Fibroblast of skin of right quadriceps (primary cell): ENCODE measurements at places on chromosomes 2 and 18.

DNA sequence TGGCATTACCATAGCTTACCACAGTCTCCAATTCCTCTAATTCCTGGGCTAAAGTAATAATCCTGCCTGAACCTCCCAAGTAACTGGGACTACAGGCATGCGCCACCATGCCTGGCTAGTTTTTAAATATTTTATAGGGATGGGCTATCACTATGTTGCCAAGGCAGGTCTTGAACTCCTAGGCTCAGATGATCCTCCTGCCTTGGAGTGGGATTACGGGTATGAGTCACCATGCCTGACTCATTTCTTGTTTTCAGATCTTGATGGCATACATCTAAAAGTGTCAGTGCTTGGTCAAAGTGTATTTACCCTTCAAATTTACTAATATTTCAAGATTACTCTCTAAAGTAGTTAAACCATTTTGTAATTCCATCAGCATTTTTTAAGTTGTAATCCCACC lies 9.4 kb upstream of the SOCS6 start:
- DNase-seq, result no peak

- no peak for DNase-seq
These were observed 170.9 kb downstream of the PRPF40A start for GRCh38 chr2:152546230-152546837.

GRCh38 chr2:230447455-230448451 lies 31.8 kb downstream of the SP100 start:
- DNase-seq, result no peak

- DNase-seq, result no peak
These were observed 168.0 kb upstream of the ALKAL2 start for GRCh38 chr2:455913-456312.

- DNase-seq, result no peak
These were observed 1455.5 kb upstream of the ZEB2 start for GRCh38 chr2:145975406-145975805.

DNA sequence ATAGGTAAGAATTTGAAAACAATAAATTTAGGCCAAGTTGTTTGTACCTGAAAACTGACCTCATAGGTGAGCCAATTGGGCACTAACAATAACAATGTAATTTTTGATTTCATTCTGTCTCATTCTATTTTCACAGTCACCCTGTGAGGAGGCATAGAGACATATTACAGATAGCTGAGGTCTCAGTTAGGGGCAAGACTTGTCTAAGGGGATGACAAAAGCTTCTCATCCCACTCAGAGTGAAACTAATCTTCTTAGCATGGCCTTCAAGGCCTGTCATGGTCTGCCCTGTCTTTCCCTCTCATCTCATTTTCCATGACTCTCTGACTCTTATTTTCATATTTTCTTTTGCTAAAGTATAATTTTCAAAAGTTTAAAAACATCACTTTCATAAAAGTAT lies 562.0 kb upstream of the TNP1 start:
- no peak for DNase-seq

GRCh38 chr2:106953236-106953635 lies 67.3 kb upstream of the ST6GAL2 start:
- DNase-seq, result peak; percentile 76

GRCh38 chr18:48139431-48140347 lies 209.2 kb upstream of the SMAD2 start:
- DNase-seq, result no peak

DNA sequence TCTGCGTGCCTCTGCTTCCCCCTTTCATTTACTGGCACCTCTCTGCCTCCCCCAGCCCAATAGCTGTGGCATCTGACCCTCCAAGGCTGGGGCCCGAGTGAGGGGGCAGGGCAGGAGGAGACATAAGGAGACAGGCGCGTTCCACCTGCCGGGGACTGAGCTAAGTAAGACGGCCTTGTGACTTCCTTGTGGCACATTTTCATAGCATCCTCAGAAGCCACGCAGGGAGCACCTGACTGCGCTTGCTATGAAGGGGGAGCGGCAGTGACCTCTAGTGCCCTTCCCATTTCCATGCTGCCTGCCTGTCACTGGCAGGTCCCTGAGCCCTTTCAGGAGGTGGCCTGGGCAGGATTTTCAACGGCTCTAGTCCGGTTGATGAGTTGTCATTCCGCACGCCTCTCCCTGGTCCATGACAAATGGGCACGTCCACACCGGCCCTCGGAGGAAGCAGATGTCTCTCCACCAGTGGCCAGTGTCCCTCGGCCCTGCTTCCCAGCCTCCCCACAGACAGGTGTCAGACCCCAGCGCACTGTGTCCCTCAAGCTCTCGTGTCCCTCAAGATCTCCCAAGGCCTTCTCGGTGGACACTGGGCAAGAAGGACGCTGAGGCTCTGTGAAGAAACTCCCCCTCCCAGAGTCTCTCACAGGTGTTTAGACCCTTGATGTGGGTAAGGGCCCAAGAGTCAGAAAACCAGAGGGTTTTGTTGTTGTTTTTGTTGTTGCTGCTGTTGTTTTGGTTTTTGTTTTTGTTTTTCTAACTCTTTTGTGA lies 42.7 kb downstream of the CYP26B1 start:
- DNase-seq, result no peak

- peak; percentile 32 for DNase-seq
These were observed 17.6 kb downstream of the PMAIP1 start for GRCh38 chr18:59917422-59917821.

- DNase-seq, result no peak
These were observed 78.2 kb upstream of the MGAT4A start for GRCh38 chr2:98809116-98809515.

DNA sequence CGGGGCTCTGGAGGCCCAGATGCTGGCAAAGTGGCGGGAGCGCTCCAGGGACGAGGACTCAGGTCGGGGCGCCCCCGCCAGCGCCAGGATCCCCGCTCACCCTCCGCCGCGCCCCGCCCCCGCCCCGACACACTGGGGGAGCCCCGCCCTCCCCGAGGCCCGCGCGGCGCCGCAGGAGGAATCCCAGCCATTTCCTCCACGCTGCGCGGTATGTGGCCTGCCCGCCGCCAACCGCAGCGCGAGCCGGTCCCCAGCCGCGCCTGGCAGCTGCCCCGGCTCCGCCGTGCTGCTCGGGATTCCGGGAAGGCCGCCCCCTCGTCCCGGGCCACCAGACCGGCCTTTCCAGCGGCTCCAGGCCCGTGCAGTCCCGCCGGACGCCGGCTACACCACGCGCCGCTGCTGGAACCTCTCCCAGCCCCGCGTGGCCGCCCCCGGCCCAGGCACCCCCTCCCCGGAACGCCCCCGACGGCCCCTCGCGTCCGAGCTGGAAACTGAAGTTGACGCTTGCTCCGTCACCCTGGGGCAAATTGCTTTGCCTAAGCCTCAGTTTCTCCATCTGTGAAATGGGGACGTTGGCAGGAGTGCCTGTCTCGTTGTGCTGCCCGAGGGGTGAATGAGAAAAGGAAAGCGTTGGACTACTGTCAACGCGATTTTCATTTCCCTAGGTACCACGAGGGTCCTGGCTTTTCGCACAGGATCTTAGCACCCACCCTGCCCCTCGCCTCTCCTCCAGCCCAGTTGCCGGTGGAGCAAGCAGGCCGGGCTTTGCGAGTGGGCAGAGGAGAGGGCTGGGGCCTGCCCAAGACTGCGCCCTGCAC lies 53.6 kb downstream of the PKDCC start:
- peak; percentile 87 for DNase-seq

- no peak for DNase-seq
These were observed 202.8 kb upstream of the RND3 start for GRCh38 chr2:150690261-150690660.

DNA sequence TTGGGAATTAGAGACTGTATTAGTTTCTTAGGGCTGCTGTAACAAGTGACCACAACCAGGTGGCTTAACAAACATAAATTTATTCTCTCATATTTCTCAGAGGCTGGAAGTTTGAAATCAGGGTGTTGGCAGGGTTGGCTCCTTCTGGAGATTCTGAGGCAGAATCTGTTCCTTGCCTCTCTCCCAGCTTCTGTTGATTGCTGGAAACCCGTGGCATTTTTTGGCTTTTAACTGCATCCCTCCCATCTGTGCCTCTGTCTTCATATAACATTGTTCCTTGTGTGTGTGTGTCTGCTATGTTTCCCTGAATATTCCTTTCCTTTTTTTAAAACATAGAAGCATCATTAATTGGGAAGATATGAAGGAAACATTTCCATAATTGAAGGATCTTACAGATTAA lies 448.1 kb upstream of the DCC start:
- no peak for DNase-seq

DNA sequence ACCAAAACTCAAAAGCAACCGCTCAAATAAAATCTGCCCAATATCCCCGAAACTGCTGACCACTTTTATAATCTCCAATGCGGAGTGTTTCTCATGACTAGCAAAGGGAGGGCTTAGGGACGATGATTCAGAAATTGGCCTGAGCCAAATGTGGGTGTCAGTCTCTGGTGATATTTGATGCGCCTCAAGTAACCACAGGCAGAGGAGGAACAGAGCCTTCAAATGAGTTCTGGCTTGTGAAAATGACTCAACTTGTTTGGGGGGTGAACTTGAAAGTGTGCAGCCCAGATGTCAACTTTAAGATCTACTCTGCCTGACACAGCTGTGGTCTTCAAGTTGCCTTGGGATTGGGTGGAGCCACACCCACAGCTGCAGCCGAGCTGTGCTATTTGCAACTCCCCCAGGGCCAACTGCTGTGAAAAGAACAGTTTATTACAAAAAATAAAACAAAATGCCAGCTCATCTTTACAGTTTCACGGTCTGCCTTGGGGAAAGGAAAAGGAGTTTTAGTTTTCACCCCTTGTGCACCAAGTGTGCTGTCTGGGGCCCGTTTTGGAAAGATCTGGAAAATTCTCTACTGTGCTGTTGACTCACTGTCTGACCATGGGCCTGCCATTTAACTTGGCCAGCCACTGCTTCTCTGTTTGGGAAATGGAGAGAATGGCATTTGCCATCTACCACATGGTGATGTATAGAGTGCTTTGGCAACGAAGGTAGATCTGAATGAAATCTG lies 222.1 kb downstream of the MTX2 start:
- DNase-seq, result peak; percentile 100

GRCh38 chr2:54639609-54640008 lies 83.9 kb upstream of the EML6 start:
- DNase-seq, result peak; percentile 39

- DNase-seq, result no peak
These were observed 133.4 kb downstream of the NRP2 start for GRCh38 chr2:205815673-205816072.

GRCh38 chr2:217357886-217358620 lies 498.2 kb upstream of the TNP1 start:
- no peak for DNase-seq

GRCh38 chr2:101972621-101973434 lies 18.9 kb upstream of the IL1R2 start:
- peak; percentile 80 for DNase-seq

GRCh38 chr2:226002438-226002837 lies 602.9 kb downstream of the NYAP2 start:
- DNase-seq, result peak; percentile 81

DNA sequence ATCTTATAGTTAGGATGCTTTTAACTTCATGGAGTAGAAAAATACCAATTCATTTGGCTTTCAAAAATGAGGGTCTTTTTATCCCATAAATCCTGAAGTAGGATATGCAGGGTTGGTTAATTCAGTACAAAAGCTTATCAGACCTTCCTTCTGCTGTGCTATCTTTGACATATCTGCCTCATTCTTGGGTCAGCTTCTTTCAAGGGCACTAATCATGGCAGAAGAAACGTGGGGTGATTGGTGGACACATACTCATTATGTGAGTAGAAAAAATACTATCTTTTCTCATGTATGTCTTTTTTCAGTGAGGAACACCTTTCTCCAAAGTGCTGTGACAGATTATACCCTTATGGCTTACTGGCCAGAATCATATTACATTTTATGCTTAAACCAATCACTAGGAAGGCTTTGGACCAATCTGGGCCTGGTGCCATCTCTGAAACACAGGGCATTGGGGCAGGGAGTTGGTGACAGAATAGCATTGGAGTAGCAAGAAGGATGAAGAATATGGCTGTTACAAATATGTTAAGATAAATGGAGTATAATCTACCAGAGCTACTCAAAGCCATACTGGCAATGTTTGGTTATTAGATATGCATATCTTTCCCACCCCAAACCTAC lies 10.1 kb downstream of the UGP2 start:
- no peak for DNase-seq

DNA sequence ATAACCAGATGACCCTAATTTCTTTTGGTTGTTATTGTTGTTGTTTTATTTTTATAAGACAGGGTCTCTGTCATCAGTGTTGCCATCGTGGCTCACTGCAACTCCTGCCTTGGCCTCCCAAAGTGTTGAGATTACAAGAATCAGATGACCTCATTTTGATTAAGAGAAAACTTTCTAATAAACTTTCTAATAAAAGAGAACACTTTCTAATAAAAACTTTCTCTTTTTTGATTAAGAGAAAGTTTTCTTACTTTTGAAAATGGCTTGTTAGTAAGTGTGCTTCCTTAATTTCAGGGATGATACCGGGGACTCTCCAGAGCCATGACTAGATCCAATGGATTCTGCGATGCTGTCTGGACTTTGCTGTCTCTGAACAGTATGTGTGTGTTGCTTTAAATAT lies 7.7 kb downstream of the CENPA start:
- DNase-seq, result no peak

DNA sequence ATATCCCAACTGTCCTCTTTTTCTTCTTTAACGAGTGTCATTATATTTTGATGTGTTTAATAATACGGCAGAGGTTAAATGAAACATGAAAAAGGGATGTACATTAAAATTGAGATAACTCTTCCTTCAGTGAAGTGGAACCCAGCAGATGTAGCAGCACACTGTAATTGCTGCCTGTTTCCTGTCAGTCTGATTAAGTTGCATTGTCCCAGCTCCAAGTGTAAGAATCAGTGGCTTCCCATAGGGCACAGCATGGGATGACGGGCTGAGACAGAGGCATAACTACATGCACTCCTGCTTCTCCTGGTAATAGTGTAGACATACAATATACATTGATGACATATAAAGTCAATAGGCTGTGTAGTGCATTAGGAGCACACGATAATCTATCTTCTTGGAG lies 175.8 kb upstream of the TCF4 start:
- no peak for DNase-seq

- DNase-seq, result peak; percentile 52
These were observed 62.6 kb upstream of the ZNF397 start for GRCh38 chr18:35178260-35178659.

GRCh38 chr18:49739275-49739674 lies 74.1 kb downstream of the ACAA2 start:
- peak; percentile 18 for DNase-seq

DNA sequence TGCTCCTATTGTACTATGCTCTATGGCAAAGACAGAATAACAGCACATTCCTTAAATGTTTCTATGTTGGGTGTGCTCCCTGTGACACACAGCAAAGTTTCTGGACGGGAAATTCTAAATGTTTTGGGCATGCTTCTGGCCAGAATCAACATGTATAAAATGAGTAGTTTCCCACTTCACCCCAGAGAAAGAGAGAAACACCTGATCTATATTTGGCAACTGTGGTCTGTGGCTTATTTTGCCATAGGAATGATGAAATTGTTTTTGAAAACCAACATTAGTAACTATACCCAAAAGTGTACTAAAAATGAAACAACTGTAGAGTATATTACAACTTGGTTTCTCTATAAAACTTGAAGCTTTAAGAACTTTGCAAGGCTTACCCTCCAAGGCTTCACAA lies 89.1 kb downstream of the RAD51AP2 start:
- peak; percentile 77 for DNase-seq

GRCh38 chr2:62999905-63000304 lies 50.7 kb upstream of the OTX1 start:
- DNase-seq, result peak; percentile 24
